ENCODE measurements at places on chromosomes 12 and 14.
A peak's percentile ranks its signal among the peaks of the same experiment; 100 is the strongest.

DNA sequence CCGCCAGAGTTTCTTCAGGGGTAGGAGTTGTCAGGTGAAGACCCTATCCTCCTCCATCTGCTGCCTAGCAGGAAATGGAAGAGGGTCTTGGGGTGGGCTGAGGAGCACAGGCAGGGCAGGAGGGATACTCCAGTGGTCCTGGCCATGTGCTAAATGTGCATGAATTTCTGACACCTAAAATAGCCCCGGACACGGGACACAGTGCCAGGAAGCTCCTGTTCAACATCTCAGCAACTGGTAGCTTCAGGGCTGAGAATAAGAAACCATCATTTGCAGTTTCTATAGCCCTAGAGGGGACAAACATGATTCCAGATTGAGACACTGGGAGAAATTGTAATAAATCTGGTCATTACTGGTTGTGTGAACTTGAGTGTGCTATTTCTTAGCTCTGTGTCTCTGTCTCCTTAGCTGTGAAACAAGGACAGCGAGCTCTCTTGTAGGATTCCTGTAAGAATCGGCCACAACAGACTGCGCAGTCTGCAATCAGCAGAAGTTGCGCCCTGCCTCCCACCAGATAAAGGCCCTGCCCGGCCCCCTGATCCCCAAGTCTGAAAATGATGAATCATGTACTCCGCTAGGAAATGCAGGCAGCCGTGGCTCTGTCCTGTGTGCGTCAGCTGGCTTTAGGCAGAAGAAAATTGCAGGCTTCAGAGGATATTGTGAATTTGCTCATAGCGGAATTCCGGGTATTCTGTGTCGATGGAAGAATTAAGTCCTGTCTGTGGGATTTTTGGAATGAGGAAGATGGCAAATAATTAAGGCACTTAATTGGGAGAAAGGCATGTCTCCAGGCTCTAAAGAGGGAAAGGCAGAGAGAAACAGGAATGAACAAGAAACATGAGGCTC is 35.2 kb upstream of the MEG3 start:
- DNase-seq: no peak

DNA sequence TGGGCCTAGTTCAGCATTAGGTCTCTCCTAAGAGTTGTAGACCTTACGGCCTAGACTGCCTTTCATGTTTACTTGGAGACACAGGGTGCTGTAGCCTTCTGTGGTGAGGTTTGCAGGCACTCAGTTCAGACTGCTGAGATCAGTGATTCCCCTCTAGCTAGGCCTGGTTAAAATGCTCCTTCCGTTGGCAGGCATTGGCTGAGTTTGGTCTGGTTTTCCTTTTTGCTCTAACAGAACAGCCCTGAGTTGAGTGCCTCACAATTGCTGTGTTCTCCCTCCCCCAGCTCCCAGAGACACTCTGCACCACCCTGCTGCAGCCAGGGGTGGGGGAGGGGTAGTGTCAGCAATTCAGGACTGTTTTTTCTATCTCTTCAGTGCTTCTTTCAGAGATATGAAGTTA is 178.9 kb upstream of the DYRK2 start:
- no peak for DNase-seq

- peak; percentile 9 for DNase-seq
These were observed 17.4 kb downstream of the KCNMB4 start for GRCh38 chr12:70383484-70383883.

DNA sequence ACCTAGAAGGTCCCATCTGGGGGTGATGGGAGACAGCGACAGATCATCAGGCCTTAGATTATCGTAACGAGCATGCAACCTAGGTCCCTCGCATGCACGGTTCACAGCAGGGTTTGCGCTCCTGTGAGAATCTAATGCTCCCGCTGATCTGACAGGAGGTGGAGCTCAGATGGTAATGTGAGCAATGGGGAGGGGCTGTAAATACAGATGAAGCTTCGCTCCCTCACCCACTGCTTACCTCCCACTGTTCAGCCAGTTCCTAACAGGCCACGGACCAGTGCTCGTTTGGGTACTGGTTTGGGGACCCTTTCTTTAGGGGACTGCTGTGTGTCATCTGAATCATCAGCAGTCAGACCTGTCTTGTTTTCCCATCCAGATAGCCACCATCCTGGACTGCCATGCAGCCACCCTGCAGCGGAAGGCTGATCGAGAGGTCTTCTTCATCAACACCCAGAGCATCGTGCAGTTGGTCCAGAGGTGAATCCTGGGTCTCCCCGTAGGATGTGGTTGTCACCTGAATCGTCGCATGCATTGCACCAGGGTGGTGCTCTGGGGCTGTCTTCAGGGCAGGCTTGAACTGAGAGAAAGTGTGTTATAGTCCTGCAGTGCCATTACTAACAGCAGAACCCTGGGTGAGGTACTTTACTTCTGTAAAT is 96.2 kb downstream of the ACACB start:
- no peak for DNase-seq

DNA sequence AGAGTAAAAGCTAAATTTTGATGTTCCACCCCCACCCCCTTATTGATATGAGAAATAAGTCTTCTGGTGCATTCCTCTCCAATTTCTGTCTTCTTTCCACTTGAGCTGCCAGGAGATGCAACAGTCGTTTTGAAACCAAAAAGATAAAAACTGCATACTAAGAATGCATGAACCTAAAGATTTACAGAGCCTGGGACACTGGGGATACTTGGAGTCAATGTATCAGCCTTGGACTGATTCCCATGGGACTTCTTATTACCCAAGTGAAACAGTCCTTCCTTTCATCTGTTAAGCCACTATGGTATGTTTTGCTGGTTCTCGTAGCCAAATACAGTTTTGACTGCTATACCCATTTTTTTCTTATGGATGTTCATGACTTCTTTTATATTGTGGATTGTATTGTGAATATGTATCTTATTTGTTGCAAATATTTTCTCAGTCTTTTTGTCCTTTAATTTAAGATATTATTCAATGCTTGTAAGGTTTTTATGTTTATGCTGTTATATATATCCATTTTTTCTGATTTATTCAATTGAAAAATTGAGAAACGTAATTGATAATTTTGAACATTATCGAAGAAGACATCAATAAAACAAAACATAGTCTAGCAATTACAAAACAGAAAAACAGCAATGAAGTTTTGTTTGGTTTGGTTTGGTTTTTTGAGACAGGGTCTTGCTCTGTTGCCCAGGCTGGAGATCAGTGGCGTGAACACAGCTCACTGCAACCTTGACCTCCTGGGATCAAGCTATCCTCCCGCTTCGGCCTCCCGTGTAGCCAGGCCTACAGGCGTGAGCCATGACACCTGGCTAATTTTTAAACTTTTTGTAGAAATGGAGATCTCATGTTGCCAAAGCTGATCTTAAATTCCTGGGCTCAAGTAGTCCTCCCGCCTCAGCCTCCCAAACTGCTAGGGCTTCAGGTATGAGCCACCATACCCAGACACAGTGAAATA is 85.4 kb upstream of the ETV6 start:
- no peak for DNase-seq

DNA sequence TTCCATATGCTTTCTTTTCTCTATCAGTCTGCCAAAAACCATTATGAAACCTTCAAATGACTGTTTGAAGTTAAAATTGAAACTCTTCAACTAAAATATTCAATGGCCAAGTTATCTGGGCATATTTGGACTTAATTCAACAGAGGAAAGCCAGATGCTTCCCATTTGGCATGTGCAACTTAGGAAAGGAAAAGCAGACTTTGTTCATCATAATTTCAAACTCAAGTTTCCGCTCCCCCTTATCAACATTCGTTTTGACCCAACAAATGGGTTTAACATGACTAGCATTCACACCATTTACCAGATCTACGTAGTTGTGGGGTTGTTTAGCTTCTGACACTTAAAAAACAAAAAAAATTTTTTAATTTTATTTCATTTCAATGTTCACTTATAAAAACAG is 75.7 kb downstream of the PLEKHG7 start:
- no peak for DNase-seq

- DNase-seq: no peak
These were observed 120.1 kb downstream of the LMNTD1 start for GRCh38 chr12:25433024-25433423.

DNA sequence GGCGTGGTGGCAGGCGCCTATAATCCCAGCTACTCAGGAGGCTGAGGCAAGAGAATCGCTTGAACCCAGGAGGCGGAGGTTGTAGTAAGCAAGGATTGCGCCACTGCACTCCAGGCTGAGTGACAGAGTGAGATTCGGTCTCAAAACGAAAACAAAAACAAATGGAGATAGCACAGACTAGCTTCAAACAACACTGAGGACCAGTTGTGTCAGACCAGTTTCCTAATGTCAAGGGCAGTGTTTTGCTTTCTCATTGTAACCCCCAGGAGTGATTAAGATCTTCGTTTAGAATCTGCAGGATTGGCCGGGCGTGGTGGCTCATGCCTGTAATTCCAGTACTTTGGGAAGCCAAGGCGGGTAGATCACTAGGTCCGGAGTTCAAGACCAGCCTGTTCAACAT is 18.5 kb downstream of the RPGRIP1 start:
- DNase-seq: no peak

- DNase-seq: no peak
These were observed 14.8 kb upstream of the LTA4H start for GRCh38 chr12:96050139-96050538.

DNA sequence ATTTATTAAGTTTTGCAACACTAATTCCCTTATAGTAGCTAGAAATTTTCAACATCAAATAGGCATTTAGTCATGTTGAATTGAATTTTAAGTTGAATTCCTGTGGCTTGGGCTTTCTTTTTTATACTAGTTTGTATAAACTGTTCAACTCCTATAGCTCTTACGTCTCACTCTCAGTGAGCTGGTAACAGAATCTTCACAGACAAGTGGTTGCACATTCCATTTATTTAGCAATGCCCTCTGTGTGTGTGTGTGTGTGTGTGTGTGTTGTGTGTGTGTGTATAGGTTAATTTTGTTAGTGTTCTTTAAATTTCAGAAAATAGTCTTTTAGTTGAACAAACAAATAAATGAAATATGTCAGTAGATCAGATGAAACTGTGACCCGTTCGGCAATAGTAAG is 425.0 kb downstream of the NPAS3 start:
- no peak for DNase-seq

- DNase-seq: no peak
These were observed 25.3 kb downstream of the PIGH start for GRCh38 chr14:67574806-67575205.

GRCh38 chr14:105532735-105533141 is 6.4 kb downstream of the TMEM121 start:
- peak; percentile 79 for DNase-seq

GRCh38 chr12:21786041-21786531 is 11.6 kb upstream of the KCNJ8 start:
- DNase-seq: no peak

- no peak for DNase-seq
These were observed 151.4 kb upstream of the DAAM1 start for GRCh38 chr14:59037086-59037485.

Measured in HAP-1 (cell line).